ENCODE measurements at places on chromosomes 2 and 18.

DNA sequence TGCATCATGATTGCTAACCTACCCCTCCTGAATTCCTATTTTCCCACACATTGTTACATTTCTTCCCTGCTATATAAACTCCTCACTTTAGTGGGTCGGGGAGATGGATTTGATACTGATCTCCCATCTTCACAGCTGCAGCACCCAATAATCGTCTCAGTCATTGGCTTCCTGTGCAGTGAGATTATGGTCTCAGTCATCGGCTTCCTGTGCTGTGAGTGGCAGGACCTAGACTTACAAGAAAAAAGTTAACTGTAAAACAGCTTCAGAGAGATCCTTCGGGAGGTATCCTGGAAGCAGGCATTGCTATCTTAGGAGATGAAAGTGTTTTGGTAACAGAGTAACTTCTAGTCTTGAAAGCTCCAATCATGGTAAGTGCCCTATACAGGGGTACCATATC, 3.4 kb upstream of the ZNF892 start:
- no peak for DNase-seq

GRCh38 chr2:144240656-144241339, 279.1 kb downstream of the ZEB2 start:
- DNase-seq: no peak

- DNase-seq: no peak
These were observed 123.9 kb upstream of the FAM136A start for GRCh38 chr2:70425682-70426301.

GRCh38 chr2:145591109-145591809, 1071.3 kb upstream of the ZEB2 start:
- DNase-seq: no peak

DNA sequence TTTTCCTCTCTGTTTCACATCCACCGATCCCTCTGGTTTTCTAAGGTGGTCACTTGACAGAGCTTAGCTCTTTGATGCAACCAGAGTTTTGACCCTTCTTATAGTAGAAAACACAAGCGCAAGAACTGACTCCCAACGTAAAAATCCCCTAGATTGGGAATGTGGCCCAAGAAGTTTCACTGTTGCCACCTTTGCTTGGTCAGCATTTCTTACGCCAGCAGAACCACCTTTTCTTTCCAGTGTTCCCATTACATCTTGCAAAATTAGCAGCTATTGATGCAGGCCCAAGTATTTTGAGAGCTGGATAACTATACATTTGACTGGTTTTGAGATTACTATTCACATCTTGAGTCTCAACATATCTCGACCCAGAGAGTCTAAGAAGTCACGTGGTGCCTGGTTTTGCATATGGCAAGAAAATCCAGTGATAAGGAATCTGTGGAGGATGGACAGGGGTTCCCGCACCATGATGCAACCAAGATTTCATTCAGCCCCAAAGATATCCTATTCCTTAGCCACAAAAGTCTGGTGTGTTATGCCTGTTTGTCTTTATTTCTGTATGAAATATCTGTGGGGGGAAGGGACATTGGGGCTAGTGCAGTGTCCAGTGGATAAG, 37.9 kb downstream of the FBLN7 start:
- DNase-seq: no peak

DNA sequence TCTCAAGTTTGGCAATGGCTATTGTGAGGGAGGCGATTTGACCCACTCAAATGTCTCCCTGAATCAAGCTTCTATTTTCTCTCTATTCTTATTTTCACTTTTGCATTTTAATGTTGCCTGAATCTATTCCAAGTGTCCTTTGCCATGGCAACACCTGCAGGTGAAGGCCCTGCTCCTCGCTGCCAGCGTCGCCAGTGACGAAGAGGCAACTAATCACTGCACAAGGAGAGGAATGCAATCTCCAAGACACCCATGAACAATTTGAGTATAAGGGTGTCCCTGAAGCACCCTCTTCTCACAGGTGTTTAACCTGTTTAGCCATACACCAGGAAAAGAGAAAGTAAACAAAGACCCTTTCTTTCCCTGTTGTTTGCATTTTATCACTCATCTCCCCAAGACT, 165.6 kb upstream of the VRK2 start:
- no peak for DNase-seq

GRCh38 chr2:181258720-181259119, 198.5 kb upstream of the ITGA4 start:
- DNase-seq: no peak

- DNase-seq: no peak
These were observed 774.3 kb upstream of the HS6ST1 start for GRCh38 chr2:129092956-129093355.

DNA sequence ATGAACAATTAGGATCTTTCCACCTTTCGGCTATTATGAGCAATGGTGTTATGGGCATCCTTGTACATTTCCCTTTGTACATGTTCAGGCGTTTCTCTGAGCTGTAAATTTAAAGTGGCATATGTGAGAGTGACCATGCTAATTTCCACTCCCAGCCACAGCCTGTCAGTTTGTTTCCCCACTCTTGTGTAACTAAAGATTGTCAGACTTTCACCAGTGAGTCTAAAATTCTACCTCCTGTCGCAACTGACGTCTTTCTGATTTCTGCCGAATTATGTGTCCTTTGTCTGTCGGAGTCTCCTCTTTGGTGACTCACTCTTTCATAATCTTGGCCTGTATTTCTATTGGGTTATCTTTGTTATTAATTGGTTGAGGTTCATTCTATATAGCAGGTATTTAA, 50.7 kb downstream of the TRAPPC12 start:
- peak; percentile 59 for DNase-seq

DNA sequence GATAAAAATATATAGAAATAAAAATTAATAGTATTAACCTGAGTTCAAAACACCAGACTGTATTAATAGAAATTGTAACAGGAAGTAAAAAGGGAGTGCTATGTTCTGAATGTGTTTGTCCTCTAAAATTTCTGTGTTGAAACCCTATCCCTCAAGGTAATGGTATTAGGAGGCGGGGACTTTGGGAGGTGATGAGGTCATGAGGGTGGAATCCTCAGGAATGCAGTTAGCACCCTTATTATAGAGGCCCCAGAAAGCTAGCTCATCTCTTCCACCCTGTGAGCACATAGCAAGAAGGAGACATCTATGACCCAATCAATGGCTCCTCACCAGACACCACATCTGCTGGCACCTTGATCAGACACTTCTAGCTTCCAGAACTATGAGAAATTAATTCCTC, 124.5 kb downstream of the CMPK2 start:
- DNase-seq: no peak

GRCh38 chr18:32804134-32804888, 31.5 kb upstream of the KLHL14 start:
- DNase-seq: no peak

- DNase-seq: no peak
These were observed 247.8 kb downstream of the GBX2 start for GRCh38 chr2:235920216-235920865.

GRCh38 chr18:59303006-59303405, 15.4 kb downstream of the CPLX4 start:
- DNase-seq: no peak

DNA sequence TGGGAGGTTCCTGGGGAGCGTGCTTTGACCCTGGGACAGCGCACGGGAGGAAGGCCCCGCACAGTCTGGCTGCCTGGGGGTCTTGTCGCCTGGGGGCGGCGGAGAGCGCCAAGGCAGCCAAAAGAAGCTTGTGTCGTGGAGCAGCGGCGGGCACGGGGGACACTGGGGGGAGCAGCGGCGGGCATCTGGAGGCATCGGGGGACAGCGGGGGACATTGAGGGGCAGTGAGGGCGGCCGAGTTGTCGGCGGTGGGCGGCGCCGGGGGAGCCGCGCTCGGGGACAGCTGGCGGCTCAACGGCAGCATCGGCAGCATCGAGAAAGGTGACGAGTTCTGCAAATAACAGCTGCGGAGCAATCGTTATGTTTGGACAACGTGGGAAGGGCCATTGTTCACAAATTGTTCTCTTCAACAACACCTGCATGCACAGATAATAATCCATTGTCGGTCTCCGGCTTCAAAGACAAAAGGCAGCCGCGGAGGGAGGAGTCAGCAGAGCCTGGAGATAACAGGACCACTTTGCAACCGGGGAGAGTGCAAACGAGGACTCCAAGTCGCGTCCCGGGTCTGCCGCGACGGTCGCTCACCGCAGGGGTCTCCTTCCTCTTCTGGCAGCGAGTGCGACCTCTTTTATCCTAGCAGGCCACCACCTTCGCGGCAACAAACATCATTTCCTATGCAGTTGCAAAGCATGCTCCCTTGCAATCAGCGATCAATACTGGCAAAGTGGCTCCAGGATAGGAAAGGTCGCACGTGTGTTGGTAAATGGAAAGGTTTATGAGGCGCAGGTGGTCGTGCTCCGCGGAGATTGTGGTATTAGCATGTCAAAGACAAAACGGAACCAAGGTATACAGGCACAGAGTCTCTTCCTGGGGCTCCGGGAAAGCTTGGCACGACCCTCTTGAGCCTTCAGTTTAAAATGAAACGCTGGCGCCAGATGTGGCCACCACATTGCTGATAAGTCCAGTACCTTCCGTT, 132.3 kb upstream of the DLX2 start:
- DNase-seq: peak; percentile 78

DNA sequence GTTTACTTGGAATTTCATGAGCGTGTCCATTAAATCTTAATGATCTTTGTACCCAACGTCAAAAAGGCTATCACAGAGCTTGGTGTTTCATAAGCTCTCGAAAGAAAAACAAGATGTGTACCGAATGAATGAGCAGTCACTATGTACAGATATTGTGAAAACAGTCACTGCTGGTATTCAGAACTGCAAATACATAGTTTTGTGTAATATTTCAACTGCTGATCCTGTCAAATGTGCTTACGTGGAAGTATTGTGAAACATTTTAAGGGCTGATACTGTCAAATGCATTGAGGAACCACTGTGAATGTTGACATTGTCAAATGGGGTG, 184.2 kb upstream of the KLHL29 start:
- peak; percentile 10 for DNase-seq

- DNase-seq: no peak
These were observed 6.9 kb upstream of the RALB start for GRCh38 chr2:120245520-120246332.

GRCh38 chr18:79367989-79368388, 27.7 kb upstream of the NFATC1 start:
- DNase-seq: no peak

GRCh38 chr2:27370026-27370815, at the start of the genes EIF2B4 and SNX17:
Gene EIF2B4 (minus strand): TSS chr2:27370338. CDS start chr2:27370314, 24 bp downstream.
Gene SNX17 (plus strand): TSS chr2:27370616. CDS start chr2:27370744, 128 bp downstream.
- DNase-seq: peak; percentile 99

DNA sequence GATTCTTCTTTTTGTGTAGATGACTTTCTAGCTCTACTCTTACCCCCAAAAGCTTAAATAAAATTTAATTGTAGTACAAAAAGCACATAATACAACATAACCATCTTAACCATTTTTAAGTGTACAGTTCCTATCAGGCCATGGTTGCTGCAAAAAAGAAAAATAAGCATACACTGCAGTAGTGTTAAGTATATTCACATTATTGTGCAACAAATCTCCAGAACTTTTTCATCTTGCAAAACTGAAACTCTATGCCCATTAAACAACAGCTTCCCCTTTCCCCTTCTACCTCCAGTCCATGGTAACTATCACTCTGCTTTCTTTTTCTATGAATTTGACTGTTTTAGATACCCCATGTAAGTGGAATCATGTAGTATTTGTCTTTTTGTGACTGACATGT, 18.1 kb downstream of the PPM1B start:
- DNase-seq: peak; percentile 40

- no peak for DNase-seq
These were observed 111.0 kb upstream of the ANKRD30BL start for GRCh38 chr2:132272713-132273112.

DNA sequence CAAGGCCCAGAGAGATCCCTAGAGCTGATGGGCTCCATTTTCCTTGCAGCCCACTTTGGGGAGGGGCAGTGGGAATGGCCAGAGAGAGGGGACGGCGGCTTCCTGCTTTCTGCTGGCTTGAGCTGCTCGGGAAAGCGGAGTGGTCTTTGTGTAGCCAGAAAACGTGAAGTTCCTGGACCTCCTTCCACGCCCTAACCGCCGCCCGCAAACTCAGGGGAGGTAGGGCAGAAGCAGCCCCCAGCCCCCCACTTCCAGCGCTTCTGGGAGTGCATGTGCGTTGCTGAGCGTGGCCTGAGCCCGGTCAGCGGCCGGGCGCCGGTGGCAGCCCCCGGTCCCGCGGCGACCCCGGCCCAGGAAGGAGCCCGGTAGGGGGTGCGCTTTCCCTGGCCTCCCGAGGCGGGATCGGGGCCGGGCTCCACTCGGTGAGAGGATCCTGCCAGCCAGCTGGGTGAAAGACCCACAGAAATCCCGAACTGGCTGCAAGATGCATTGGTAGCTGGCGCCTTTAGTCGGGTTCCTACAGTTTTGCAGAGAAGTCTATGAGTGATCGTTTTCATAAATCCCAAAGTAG, 25.3 kb upstream of the BOD1L2 start:
- no peak for DNase-seq

DNA sequence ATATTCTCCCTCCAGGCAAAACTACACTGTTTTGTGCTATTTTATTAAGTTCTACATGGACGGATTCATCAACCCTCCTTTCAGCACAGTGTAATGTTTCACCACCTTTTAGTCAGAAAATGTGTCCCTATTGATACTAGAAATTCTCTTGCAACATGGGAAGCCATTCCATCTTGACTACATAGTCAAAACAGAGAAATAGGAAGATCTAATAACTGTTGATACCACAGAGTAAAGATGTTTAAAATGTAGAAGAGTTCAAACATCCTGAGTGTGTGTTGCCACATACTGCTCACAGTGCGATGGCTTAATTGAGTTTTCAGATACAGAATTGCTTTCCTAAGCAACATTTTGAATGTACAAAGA, 492.2 kb upstream of the RAB12 start:
- no peak for DNase-seq

DNA sequence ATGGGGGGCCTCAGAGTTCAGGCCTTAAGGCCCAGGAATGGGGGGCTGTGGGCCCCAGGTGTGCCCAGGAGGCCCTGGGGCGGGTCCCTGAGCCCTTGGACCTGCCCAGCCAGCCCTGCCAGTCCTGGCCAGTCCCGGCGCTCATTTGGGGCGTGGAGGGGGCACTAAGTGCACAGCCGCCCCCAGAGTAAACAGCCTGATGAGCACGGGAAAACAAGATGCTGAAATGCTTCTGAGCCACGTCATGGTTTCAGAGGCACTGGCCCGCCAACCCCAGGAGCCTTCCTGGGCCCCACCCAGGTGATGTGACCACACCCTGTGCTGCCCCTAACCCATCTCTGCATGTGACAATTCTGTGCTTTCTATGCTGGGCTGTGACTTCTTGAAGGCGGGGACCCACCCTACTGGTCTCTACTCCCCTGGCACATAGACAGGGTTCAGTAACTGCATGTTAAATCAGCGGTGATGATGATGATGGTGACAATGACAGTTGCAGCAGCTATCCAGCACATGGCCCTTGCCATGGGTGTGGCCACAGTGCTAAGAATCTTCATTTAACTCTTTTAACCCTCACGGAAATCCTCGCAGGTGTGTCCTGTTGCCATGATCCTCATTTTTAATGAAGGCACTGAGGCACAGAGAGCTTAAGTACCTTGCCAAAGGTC, 28.1 kb upstream of the ASPRV1 start:
- peak; percentile 52 for DNase-seq

- no peak for DNase-seq
These were observed 928 bp downstream of the NAGK start for GRCh38 chr2:71069376-71069775.

DNA sequence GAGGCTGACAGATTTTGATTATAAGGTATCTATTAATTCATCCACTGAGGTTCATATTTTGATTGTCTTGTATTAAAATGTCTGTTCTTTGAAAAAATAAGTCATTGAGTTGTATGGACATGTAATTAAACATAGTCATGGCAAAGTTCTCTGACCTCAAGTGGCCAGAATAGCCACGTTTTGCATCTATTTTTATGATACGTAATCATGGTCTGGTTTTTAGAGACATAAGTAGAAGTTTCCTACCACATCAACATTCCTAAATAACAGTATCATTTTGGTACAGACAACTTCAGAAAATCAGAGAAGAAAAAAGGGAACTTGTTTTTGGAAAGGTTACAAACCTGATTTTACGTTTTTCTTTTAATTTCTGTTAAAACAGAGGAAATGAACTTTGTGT, 47.6 kb downstream of the COL5A2 start:
- DNase-seq: no peak

Data from hematopoietic multipotent progenitor cell treated with erythropoietin and hydrocortisone succinate and interleukin-3 and kit ligand, for 6 days (in vitro differentiated cells).